ENCODE measurements at places on chromosomes 13 and 19.

GRCh38 chr13:20466371-20466770 lies 59.3 kb downstream of the CRYL1 start:
- no peak for DNase-seq

DNA sequence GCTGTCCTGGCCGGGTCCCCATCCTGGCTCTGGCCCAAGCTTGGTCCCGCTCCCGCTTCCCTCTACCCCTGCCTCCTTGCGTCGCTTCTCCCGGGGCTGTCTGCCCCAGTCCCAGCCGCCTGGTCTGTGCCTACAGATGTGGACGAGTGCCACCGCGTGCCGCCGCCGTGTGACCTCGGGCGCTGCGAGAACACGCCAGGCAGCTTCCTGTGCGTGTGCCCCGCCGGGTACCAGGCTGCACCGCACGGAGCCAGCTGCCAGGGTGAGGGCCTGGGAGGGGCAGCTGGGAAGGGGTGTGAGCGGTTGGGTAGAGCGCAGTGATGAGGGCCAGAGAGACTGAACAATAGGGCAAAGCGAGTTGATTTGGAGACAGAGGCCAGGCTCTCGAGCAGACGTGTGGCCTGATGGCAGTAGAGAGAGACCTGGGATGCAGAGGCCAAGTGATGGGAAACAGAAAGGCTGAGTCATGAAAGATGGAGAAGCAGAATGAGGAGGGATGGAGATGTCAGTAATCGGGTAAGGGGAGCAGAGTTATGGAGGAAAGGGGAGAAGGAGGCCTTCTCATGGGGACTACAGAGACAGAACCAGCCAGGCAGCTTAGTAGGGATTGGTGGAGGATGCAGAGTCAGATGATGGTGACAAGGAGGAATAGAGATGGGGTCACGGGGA lies 9.4 kb downstream of the LTBP4 start:
- DNase-seq, result peak; percentile 58

DNA sequence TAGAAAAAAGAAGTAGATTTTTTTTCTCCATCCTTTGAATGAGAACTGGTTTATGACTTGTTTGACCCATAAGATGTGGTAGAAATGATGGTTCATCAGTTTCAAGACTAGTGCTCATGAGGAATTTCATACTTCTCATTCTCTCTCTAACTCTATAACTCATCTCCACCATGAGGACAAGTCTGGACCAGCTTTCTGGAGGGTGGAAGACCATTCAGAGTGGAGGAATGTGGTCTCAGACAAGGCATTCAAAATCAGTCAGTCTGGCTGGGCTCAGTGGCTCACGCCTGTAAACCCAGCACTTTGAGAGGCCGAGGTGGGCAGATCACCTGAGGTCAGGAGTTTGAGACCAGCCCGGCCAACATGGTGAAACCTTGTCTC lies 3.5 kb upstream of the EID2 start:
- DNase-seq, result no peak

DNA sequence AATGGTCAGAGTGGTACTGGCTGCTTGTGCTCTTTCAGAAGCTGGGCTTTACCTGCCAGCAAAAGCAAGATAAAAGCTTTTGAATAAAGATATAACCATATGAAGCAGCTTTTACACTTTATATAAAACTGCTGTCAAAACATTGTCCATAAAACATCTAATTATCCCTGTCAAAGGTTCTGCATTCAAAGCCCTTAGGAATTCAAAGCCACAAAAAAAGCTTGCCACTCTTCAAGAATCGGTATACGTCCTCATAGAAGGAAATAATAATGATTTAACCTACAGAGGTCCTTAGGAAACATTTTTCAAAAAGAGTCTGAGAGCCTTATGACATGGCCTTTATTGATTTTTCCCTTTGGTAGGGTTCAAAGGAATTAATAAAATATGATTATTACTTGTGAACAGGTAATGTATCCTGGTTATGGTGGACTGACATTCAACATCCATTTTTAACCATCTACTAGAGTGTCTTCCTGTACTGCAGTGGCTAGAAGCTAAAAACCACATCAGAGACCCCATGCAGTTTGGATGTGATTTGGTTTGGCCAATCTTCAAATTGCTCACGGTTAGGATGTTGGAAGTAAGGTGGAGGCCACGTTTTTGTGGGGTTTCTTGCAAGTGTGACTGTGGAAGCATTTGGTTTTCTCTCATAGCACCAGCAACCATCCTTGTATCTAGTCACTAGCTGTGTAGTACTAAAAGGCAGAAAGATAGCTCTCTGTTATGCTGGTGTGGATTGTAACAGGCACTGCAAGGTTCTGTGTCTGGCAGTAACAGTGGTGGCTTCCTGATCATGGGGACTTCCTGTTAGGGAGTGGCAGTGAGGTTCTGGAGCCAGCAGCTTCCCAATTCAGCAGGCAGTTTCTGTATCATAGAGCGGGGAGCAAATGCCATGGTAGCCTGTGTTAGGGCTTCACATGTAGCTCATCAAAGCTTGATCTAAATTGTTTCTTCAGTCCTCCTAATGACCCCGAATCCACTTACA lies 441.5 kb downstream of the DIAPH3 start:
- no peak for DNase-seq

GRCh38 chr19:35114353-35115176 lies 1.1 kb upstream of the FXYD3 start:
- DNase-seq, result peak; percentile 68

DNA sequence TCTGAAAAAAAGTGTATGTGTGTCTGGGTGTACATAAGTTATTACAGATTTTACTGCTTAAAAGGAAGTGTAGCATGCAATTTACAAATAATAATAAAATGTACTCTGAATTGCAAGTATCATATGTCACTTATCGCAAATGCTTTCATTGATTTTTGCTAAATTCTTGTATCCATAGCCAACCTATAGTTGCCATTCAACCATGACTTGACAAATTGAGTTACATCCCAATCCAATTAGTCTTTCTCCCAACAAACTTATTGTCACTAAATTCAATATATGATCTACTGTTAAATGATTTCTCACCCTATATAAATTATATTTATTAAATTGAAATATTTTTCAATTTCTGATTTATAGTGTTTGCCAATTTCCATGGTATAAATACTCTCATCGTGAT lies 17.3 kb upstream of the SUPT20H start:
- no peak for DNase-seq

- no peak for DNase-seq
These were observed 13.5 kb upstream of the INSR start for GRCh38 chr19:7307590-7308218.
